Endothelial cell of umbilical vein (primary cell): ENCODE measurements at places on chromosomes 13 and 19. TPM values are rescaled to one million over a fixed set of nuclear protein-coding genes. Genes with fewer than 3 reads are reported as not detected.

The KLHL26 gene
- 6.2 and 6.7 TPM in 2 replicates for total RNA-seq

The ZNF71 gene
- 9.6 and 9.7 TPM in 2 replicates for total RNA-seq

The LILRB1 gene
- total RNA-seq: not detected in 2 replicates

The B3GNT3 gene
- not detected in 2 replicates for total RNA-seq

The RXFP2 gene
- total RNA-seq: not detected in 2 replicates
